ENCODE measurements at places on chromosomes 6 and 20.

GRCh38 chr20:64265201-64265600 lies 9.7 kb downstream of the PCMTD2 start:
- DNase-seq = no peak

- DNase-seq = no peak
Measured at GRCh38 chr6:37058084-37058586, 52.7 kb downstream of the FGD2 start.

DNA sequence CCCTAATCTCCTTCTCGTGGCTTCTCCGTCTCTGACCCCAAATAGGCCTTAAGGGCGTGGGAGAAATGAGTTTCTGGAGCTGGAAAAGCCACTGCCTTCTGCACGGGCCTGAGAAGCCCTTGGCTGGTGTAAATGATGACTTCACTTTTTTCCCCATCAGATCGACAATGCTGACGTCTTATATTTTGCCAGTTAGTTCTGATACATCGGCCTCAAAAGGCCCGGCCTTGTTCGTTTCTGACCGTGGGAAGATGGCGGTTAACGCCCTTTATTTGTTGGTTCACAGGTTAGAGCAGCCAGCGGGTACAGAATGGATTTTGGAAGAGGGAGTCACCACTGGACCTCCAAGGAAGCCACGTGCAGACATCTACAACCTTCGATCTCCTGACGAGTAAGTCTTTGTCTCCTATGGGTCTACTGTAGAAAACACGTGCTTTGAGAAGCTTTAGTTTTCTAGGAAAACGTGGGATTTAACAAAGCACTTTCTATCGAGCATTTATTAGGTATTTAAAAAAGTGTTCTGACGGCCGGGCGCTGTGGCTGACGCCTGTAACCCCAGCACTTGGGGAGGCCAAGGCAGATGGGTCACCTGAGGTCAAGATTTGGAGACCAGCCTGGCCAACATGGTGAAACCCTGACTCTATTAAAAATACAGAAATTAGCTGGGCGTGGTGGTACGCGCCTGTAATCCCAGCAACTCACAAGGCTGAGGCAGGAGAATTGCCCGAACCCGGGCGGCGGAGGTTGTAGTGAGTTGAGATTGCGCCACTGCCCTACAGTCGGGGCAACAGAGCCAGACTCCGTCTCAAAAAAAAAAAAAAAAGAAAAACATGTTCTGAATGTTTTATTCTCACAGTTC lies 1.2 kb upstream of the ZNFX1 start:
- no peak for DNase-seq

GRCh38 chr6:41583565-41583964 lies 37.4 kb downstream of the FOXP4 start:
- no peak for DNase-seq

- no peak for DNase-seq
Measured at GRCh38 chr6:164861967-164862366, 447.4 kb downstream of the C6orf118 start.

DNA sequence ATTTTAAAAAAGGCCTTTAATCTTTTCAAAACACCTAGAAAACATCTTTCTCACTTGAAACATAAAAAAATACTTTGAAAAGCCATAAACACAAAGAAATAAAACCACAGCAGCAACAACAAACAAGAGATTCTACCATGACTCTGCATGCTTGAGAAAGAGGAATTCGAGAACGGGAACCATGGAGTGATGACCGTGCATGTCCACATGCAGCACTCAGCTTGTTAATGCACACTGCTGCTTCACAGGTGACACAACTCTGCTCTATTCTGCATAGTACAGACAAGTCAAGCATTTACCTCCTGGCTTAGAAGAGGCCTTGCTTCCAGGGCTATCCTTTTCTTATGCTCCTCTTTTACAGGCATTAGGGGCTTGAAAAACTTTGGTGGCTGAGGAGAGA lies 64.9 kb upstream of the NUP153 start:
- no peak for DNase-seq

DNA sequence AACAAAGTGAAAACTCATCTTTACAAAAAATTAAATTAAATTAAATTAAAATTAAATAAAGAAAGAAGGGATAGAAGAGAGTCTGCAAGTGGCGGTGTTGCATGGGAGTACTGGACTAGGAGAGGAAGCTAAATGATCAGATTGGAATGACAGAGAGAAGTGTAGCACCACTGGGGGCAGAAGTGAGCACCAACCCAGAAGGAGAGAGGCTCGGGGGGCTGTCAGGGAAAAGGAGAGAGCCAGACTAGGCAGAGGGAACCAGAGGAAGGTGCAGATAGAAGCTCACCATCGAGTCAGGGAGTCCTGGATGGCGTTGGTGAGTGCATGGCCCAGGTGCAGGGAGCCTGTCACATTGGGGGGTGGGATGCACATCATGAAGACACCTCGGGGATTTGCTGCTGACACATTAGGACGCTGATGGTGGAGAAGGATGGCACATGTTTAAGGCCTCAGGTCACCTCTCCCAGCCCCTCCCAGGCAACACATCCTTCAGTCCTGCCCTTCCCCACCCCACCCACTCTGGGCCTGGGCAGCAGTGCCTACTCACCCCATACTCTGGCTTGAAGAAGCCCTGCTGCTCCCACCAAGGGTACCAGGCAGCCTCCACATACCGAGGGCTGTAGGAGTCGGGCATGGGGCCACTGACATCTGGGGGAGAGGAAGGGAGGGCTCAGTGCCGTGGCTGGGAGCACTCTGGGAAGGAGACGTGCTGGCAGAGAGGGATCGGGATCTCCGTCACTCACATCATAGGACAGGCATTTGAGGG lies 4.0 kb downstream of the VARS1 start:
- no peak for DNase-seq

GRCh38 chr6:110990840-110991576 lies 9.2 kb downstream of the RPF2 start:
- no peak for DNase-seq
